Left lung (tissue), 14 donors: ENCODE measurements at places on chromosomes 3 and 15.
A peak's percentile ranks its signal among the peaks of the same experiment; 100 is the strongest.

GRCh38 chr3:128945878-128946175 is 48.0 kb downstream of the CFAP92 start:
- no peak for DNase-seq

GRCh38 chr3:167739190-167739810 is 3.8 kb downstream of the SERPINI1 start:
- DNase-seq, result no peak

GRCh38 chr3:156859578-156859977 is 33.4 kb downstream of the LEKR1 start:
- DNase-seq, result no peak

- DNase-seq, result no peak
Observed at GRCh38 chr3:59621037-59621436, 571.2 kb upstream of the CFAP20DC start.

GRCh38 chr15:94421706-94422105 is 190.3 kb downstream of the MCTP2 start:
- DNase-seq, result no peak

- no peak for DNase-seq
Observed at GRCh38 chr15:59186501-59186900, 20.1 kb upstream of the LDHAL6B start.

DNA sequence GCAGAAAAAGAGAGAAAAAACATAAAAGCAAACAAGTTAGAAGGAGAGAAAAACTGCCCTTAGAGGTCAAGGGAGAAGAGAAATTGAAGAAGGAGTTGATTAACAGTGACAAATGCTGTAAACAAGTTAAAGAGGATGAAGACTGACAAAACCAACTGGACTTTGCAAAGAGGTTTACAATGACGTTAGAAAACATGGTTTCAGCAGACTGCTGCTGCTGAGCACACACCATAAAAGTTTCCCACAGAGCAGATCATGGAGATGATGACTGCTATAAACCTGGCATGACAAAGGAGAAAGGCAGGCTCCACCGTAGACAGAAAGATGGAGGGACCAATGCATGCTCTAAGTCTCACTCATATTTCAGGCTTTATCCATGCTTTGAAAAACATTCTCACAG is 78.7 kb downstream of the POLQ start:
- no peak for DNase-seq

GRCh38 chr3:119873646-119874045 is 91.7 kb downstream of the NR1I2 start:
- DNase-seq, result no peak

DNA sequence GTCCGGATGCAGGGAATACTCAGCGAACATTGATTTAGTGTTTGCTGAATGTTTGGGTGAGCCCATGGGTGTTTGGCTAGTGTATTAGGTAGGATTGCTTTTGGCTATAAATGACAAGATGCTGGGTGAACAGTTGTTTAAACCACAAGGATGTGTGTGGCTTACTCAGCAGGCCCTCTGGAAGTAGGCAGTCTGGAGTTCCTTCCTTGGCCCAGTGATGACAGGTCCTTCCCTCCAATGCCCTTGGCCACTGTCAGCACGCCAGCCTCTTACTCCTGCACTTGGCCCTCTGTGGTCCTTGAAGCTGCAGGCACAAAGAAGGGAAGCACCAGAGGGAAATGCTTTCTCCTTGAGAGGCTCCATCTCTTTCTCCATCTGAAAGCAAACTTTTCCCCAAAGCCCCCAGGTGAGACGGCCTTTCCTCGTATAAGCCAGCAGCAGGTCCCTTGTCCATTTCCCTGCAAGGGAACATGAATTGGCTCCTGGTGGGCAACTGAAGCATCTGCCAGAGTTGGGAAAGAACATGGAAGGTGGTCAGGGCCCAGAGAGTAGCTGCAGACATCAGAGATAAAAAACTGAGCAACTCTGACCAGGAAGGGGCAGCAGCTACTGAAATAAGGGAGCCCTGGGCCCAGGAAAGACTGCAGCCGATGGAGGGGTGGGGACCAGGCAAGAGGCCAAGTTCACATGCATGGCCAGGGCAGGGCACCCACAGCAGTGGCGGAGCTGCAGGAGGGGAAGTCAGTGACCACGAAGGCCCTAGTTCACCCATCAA is 105.0 kb downstream of the TPRA1 start:
- DNase-seq, result peak; percentile 10

DNA sequence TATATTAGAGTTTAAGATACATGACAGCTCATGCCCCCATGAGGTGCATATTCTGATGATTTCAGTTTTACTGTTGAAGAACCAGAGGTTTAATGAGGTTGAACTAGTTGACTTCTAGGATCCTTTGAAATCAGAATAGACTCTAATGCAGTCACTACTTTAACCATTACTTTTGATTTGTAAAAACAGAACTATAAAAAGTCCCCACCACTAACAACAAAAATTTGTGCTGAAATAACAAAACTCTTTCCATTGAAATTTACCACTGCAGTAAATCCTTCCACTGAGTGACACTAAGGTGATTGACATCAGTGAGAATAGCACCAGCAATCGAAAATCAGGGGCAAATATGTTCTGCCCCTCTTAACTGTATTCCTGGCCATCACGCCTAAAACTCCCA is 214.1 kb downstream of the SHQ1 start:
- no peak for DNase-seq

- no peak for DNase-seq
Observed at GRCh38 chr3:3172627-3173026, 6.9 kb downstream of the CRBN start.

DNA sequence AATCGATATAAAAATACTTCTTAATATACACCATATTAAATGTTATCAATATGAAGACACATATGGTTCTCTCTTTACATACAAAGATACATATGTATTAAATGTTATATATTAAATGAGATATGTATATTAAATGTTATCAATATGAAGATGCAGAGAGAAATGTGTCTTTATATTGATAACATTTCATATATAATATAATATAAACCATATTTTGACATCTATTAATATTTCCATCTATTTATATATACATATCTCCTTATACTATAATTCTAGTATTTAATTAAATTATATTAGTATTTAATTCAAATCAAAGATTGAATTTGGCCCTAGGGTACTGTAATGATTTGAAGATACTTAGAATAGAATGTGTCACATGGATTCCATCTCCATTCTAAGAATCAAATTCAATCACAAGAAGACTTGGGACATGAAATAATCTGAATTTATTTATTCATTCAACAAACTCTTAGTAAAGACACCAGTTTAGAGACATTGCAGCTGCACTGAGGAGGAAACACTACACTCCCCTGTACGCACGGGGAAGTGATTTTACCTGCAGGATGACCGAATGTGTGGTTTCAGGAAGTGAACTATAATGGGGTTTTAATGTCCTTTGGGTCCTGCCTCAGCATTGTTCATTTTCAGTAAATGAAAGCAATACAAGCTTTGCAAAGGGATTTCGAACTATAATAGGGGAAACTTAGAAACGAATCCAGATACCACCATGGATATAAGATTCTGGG is 365.1 kb downstream of the MECOM start:
- no peak for DNase-seq

- DNase-seq, result no peak
Observed at GRCh38 chr3:174377684-174378083, 481.4 kb upstream of the NAALADL2 start.

DNA sequence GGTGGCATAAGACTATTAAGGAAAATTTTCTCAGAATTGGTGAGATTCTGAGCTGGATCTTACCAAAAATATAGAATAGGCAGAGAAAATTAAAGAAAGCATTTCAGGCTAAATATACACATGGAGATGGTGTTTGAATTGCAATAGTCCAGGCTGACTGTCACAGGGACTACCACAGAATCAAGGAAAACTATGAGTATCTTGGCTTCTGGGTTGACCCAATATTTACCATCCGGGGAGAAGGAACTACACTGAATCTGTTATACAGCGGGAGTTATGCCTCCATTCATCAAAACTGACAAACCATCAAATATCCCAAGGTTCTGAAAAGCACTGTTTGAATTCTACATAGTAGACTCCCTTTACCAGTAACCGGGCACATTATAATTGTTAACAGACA is 102.2 kb downstream of the TUSC7 start:
- no peak for DNase-seq

- no peak for DNase-seq
Observed at GRCh38 chr3:4356546-4357410, 53.6 kb downstream of the SETMAR start.

DNA sequence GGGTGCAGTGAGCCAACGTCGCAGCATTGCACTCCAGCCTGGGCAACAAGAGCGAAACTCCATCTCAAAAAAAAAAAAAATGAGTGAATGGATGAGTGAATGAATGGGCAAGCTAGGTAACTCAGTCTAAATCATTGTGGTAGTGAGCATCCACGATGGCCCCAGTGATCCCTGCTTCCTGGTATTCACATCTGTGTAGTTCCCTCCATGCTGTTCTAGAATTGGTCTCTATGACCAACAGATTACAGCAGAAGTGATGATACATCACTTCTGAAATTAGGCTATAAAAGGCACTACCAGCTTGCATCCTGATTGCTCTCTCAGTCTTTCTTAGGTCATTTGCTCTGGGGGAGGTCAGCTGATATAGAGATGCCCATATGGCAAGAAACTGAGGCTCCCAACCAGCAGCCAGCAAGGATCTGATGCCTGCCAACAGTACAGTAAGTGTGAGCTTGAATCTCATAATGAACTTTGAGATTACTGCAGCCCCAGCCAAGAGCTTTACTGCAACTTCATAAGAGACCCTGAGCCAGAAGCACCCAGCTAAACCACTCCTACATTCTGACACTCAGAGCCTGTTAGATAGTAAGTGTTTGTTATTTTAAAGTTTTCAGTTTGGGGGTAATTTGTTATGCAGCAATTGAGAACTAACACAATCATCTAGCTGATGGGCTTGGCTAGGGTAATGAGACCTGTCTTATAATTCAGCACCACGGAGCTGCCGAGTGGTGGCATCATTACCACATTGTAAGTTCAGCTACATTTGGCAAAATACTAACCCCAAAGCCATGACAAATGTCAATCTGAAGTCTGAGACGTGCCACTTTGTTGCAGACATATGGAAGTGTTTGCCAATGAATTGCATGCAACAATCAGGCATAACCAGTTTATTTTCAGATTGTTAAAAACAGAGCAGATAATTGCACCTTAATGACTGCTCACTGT is 53.0 kb downstream of the KLHL6 start:
- no peak for DNase-seq

- no peak for DNase-seq
Observed at GRCh38 chr3:177890359-177890683, 645.9 kb upstream of the KCNMB2 start.

GRCh38 chr15:57821826-57822225 is 115.3 kb downstream of the POLR2M start:
- no peak for DNase-seq

GRCh38 chr15:59256482-59256881 is 49.8 kb downstream of the LDHAL6B start:
- DNase-seq, result no peak

GRCh38 chr3:113263020-113263419 is 51.7 kb downstream of the BOC start:
- no peak for DNase-seq

DNA sequence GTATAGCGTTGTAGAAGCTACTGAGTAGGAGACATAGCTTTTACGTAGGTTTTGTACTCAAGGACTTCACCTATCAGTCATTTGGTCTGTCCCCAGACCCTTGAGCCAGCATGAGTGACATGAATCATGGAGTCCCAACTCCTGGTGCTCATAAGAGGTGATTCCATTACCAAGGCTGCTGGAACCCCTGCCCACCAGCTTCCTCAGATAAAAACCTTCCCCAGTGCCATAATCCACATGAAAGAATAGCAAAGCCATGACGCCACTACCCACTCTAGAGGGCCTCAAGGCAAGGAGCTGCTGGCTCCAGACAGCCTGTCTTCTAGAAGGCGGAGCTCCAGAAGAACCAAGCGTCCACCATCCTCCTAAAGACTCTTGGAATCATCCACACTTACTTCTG is 69.6 kb downstream of the NCEH1 start:
- DNase-seq, result no peak

- DNase-seq, result no peak
Observed at GRCh38 chr3:196097373-196098154, 15.7 kb upstream of the TFRC start.

- peak; percentile 24 for DNase-seq
Observed at GRCh38 chr3:109336291-109336861, 970 bp downstream of the DPPA4 start.

DNA sequence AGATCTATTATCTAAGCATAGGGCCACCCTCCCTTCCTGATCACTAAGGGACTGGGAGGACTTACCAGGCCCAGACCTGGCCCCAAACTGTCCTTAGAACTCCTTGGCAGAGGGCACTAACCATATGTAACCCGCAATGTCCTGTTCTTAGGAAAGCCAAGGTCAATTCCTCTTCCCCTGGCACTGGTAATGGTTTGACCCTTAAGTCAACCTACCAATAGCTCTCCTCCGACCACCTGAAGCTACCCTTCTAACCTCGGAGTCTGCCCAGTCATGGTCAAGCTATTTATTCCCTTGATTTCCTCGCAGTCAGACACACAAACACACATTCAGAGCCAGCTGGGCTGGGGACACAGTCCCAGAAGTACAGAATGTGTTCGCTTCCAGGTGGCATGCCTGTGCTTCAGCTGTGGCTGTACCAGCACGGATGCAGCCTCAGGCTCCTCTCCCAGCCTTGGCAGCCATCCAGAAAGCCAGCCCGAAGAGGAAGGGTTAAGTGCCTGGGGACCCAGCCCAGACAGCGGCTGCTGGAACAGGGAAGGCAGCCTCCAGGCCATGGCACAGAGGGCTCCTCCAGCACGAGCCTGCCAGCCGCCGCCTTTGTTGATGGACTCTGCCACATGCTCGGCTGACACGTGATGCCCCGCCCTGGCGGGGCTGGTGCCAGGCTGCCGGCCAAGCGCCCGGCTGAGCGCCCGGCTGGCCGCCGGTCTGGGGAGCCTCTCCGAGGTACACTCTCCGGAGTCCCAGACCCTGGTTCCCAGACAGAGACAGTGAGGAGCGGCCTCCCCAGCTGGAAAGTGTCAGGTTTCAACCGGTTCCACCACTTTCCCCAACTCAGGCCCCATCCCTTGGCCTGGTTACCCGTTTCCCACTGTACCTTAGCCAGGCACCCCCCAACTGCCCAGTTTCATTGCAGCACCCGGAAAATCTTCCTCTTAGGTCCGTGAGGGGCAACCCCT is 5.5 kb downstream of the BMF start:
- peak; percentile 91 for DNase-seq

- DNase-seq, result no peak
Observed at GRCh38 chr3:30142946-30143345, 463.5 kb upstream of the TGFBR2 start.
